ENCODE measurements at places on chromosomes 5 and 9.

DNA sequence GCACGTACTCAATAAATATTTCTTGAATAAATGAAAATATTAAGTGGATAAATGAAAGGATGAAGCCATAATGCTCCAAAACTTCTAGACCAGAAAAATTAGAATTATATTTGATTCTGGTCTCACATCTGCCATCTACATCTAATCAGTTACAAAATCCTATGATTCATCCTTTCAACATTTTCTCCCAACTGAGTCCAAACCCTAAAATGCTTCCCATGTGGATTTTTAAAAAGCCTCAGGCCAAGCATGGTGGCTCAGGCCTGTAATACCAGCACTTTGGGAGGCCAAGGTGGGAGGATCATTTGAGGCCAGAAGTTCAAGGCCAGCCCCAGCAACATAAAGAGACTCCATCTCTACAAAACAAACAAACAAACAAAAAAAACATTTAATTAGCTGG, 31.6 kb upstream of the FST start:
- no peak for DNase-seq

- DNase-seq = peak; percentile 95
Observed at GRCh38 chr9:124779368-124780059, 2.6 kb downstream of the OLFML2A start.

- DNase-seq = no peak
Observed at GRCh38 chr5:142107036-142107735, 1.4 kb upstream of the NDFIP1 start.

GRCh38 chr9:113456235-113456634, 7.3 kb upstream of the RGS3 start:
- peak; percentile 40 for DNase-seq

- no peak for DNase-seq
Observed at GRCh38 chr9:82108474-82108873, 119.9 kb downstream of the SPATA31D1 start.

DNA sequence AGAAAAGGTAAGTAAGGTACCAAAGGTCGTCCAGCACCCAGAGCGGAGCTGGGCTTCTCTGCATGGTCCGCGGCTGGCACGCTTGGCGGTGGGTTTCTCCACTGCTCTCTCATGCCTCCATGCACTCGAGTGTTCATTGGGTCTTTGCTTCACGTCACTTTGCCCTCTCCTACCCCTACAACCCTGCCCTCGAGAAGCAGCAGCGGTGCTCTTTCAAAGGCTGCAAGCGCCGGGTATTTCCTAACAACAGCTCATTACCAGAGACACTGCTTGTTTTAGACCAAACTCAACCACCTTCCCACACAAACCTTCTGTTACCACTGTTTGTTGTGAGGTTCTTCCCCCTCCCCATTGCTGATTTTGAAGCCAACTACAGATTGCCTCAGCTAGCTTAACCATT, 21.5 kb upstream of the ZBTB34 start:
- no peak for DNase-seq

DNA sequence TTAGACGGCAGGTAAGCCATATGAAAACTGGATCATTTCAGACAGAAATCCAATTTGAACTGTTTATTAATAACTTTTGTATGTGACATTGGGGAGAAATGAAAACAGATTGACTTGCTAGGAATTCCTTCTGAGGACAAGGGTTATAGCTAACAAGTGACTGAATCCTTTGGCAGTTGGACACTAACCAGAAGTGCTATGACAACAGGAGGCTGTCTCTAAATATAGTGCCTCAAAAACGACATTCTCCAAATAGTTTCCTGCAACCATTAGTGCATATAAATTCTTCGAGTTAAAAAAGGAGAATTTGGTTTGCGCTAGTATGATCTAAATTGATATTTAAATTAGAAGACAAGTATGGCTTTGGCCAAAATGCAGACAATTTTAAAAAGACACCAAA, 338.6 kb downstream of the PTPRD start:
- DNase-seq = peak; percentile 50

- no peak for DNase-seq
Observed at GRCh38 chr5:161295721-161296250, 250.7 kb downstream of the GABRB2 start.

DNA sequence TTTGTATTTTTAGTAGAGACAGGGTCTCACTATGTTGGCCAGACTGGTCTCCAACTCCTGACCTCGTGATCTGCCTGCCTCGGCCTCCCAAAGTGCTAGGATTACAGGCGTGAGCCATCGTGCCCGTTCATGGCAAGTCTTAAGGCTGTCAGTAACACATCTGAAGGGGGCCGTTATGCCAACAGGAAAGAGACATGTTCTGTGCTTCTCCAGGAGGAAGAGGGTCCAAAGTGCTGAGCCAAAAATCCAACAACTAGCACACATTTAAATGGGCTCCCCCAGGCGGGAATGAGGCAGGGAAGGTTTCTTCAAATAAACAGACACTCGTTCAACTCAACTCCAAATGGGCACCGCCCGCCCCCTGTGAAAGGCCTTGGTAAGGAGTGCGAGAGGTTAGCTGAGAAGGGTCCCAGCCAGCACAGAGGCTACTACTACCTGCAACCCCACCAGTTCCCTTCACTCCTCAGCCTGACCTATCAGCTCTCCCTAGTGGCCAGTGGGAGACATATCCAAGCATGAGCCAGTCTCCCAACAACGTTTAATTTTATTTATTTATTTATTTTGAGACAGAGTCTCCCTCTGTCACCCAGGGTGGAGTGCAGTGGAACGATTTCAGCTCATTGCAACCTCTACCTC, 84.1 kb upstream of the DMRT1 start:
- DNase-seq = peak; percentile 72

All from fibroblast of upper back skin (primary cell).